Type B pancreatic cell (in vitro differentiated cells): ENCODE measurements at places on chromosomes 2 and 18.

- H3K4me3 ChIP-seq = no peak overlapping the region
- no peak overlapping the region for H3K27ac ChIP-seq
- no peaks in the 10 kb centered on the region for H3K36me3 ChIP-seq
- no peaks in the 10 kb centered on the region for H3K4me1 ChIP-seq
Measured at GRCh38 chr2:135037831-135038230, 9.4 kb downstream of the MAP3K19 start.

- DNase-seq = no peak
- no peak overlapping the region for H3K4me3 ChIP-seq
- no peaks in the 10 kb centered on the region for H3K36me3 ChIP-seq
- H3K27me3 ChIP-seq = peaks cover 3% of the 10 kb centered on the region
- H3K4me1 ChIP-seq = peaks cover 9% of the 10 kb centered on the region
Measured at GRCh38 chr2:145116834-145117725, 597.2 kb upstream of the ZEB2 start.

DNA sequence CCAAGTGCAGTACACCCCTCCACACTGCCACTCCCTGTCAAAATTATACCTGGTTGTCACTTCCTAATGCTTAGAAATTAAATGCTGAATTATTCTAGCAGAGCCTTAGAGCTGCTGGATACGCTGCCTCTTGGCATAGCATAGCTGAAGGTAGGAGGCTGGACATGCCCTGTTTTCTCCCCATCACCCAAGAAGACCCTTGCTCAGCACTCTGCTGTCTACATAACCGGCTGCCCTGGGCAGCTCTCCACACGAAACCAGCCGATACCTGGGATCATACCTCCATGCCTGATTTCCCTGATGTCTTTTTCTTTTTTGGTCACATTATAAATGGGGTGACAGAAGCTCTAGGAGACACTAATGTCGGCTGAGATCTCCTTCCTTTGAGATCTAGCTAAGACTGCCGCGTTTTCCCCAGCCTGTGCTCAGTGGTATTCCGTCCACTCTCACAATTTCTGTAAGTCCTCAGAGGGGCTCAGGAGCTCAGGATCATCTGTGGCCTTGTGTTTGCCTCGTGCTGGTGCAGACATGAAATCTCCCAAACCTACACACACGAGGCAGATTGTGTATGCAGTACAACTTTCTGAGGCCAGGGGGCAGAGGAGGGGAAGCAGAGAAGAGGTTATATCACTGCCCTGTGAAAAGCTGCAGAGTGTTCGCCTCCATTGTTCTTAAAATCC, 13.5 kb upstream of the ZAP70 start:
- DNase-seq = peak; percentile 72
- H3K36me3 ChIP-seq = no peaks in the 10 kb centered on the region
- peaks cover 24% of the 10 kb centered on the region for H3K4me1 ChIP-seq

GRCh38 chr2:86308984-86309695, 28.3 kb downstream of the REEP1 start:
- H3K4me3 ChIP-seq = no peak overlapping the region
- no peaks in the 10 kb centered on the region for H3K36me3 ChIP-seq
- no peak overlapping the region for H3K27ac ChIP-seq
- H3K4me1 ChIP-seq = peaks cover 23% of the 10 kb centered on the region

GRCh38 chr2:240946654-240947053, 40.5 kb downstream of the CROCC2 start:
- peak; percentile 58 for DNase-seq
- no peak overlapping the region for H3K27ac ChIP-seq
- peaks cover 10% of the 10 kb centered on the region for H3K4me1 ChIP-seq
- H3K27me3 ChIP-seq = no peaks in the 10 kb centered on the region

DNA sequence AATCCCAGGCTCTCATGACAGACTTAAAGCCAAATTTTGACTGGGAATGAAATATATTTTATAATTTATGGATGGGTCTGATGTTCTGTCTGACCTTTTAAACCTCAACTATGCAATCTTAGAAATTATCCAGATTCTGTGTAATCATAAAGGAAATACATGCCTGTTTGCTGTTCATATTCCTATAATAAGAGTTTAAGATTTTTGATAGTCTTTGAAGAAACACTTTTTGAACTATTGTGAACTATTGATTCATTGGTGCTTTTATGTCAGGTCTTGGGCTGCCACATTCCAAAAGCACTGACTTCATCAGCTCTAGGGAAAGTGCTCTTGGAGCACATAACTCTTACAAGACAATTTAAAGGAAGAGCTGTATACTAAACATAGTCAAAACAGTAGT, 64.2 kb downstream of the CCDC150 start:
- peaks cover 20% of the 10 kb centered on the region for H3K36me3 ChIP-seq
- DNase-seq = no peak
- H3K4me1 ChIP-seq = no peaks in the 10 kb centered on the region
- no peak overlapping the region for H3K27ac ChIP-seq
- no peak overlapping the region for H3K4me3 ChIP-seq

GRCh38 chr18:58402247-58402646, 226.6 kb downstream of the ALPK2 start:
- peak overlapping the region; percentile 51 for H3K27ac ChIP-seq
- peak overlapping the region; percentile 34 for H3K4me3 ChIP-seq
- H3K4me1 ChIP-seq = peaks cover 34% of the 10 kb centered on the region
- no peaks in the 10 kb centered on the region for H3K27me3 ChIP-seq

DNA sequence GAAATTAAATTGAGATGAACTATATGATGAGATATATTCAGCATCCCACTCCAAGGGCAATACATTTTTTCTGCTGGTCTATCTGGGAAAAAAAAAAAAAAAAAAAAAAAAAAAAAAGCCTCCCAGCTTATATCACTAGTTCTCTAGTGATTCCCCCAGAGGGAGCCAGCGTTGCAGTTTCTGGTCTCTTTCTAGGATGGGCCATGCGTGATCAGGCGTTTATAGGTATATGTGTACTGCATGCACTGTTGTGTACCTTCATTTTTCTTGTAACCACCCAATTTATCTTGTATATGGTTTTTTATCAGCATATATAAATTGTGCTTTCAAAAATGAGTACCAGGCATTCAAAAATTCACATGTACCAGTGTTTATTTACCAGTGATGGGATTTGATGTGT, 35.1 kb downstream of the DCDC2C start:
- peaks cover 22% of the 10 kb centered on the region for H3K27me3 ChIP-seq
- no peak overlapping the region for H3K4me3 ChIP-seq
- H3K36me3 ChIP-seq = no peaks in the 10 kb centered on the region
- H3K4me1 ChIP-seq = no peaks in the 10 kb centered on the region
- no peak overlapping the region for H3K27ac ChIP-seq

DNA sequence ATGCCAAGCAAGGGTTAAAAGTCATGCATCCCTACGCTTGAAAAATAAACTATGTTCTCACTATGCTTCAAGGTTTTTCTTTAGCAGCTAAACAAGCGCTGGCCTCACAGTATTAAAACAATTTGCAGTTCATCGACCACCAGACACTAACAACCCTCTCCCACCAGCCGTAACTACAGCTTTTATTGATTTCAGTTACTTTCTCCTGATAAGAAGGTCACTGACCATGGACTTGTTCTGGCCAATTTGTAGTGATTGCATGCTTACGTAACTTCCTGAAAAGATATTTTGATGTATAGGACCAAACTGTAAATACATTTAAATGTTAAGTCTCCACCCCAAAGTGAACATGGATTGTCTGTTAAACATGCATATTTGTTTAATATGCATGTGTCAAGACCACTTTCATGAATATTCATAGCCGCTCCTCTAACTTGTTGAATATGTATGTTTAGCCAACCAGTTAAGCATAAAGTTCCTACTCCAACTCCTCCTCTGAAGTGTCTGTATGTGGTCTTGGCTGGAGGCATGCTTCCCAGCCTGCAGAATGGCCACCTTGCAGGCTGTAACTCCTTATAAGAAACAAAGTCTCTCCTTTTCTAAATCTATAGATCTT, 1.7 kb upstream of the THOC1 start:
- peak overlapping the region; percentile 100 for H3K27ac ChIP-seq
- peaks cover 13% of the 10 kb centered on the region for H3K4me1 ChIP-seq
- H3K4me3 ChIP-seq = peak overlapping the region; percentile 100
- H3K27me3 ChIP-seq = no peaks in the 10 kb centered on the region

DNA sequence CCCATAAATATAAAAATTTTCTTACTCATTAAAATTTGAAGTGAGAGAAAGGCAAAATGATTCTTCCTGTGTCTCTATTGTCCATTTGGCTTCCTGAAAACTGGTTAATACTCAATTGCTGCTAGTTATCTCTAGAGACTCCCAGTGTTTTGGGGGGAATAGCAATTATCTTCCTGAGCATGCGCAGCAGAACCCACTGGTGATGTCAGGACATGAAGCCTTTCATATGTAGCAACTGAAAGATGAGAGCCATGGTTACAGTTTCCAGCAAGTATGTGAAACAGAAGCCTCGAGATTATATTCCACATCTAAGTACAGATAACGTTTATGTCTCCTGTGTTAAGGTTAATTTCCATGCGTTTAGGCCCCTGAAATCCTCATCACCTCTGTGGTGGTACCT, 254.3 kb upstream of the FIGN start:
- no peak for DNase-seq
- H3K27ac ChIP-seq = no peak overlapping the region
- H3K27me3 ChIP-seq = no peaks in the 10 kb centered on the region
- peaks cover 8% of the 10 kb centered on the region for H3K4me1 ChIP-seq
- H3K4me3 ChIP-seq = no peak overlapping the region

- peak overlapping the region; percentile 15 for H3K4me3 ChIP-seq
- no peak overlapping the region for H3K27ac ChIP-seq
- H3K4me1 ChIP-seq = peaks cover 50% of the 10 kb centered on the region
- peaks cover 4% of the 10 kb centered on the region for H3K36me3 ChIP-seq
- no peaks in the 10 kb centered on the region for H3K27me3 ChIP-seq
- no peak for DNase-seq
Measured at GRCh38 chr2:85156619-85157018, 23.4 kb downstream of the TCF7L1 start.

DNA sequence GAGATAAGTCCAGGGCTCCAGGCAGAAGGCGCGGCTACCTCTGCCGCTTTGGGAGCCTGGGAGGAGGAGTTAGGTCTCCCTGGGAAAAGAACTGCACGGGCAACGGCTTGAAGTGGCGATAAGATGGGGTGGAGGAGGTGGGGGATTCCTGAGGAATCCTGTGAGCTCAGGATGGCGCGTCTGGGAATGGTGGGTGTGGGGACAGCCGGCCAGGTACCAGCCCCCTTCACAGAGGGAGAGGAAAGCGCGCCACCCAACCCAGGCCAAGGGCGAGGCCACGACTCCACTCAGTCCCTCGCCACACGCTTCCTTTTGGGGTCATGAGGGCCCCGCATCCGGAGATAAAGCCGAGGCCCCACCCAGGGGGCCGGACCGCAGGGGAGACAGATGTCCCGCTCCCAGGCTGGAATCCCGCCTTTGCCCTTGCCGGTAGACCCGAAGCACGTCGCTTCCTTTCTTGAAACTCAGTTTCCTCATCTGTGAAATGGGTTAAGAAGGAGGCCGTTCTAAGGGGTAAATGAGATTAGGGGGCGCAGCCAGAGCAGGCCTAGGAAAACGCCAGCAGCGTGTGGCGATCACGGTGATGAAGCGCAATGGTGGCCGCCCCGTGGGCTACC, 1.7 kb upstream of the CTDSP1 start:
- H3K27ac ChIP-seq = peak overlapping the region; percentile 99
- H3K27me3 ChIP-seq = peaks cover 18% of the 10 kb centered on the region
- H3K4me1 ChIP-seq = peaks cover 17% of the 10 kb centered on the region
- no peaks in the 10 kb centered on the region for H3K36me3 ChIP-seq
- H3K4me3 ChIP-seq = peak overlapping the region; percentile 95

DNA sequence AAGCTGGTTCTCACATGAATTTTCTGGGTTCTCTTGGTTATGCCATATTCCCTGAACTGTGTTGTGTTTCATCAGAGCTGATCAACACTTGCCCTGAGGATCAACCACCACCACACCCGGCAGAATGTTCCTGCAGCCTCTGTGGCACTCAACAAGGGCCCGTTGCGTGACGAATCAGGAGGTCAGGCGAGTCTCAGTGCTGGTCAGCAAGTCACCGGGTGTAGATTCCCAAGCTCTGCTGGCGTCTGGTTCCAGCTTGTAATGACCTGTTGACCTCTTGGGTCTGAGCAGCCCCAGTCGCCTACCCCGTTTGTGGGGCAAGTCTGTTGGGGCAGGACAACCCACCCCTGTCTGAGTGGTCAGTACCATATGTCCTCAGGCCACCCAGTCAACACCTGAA, 46.0 kb downstream of the ADCY3 start:
- no peaks in the 10 kb centered on the region for H3K27me3 ChIP-seq
- no peak overlapping the region for H3K4me3 ChIP-seq
- peaks cover 10% of the 10 kb centered on the region for H3K4me1 ChIP-seq
- DNase-seq = no peak

DNA sequence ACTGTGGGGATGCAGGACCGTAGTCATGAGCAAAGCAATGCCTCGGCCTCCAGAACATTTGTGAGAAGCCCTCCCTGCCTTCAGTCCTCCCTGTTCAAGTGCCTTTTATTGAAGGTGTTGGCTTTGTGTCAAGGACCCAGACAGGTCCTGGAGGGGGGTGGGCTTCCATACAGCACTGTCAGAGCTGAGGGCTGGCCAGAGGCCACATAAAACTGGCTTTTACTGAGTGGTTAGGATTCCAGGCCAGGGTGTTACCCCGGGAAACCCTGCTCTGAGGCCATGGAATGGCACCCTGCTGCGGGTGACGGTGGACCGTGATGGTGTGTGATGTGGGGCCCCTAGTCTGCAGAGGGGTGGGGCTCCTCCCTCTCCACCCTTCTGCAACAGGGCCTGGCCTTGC, 41.6 kb downstream of the TOGARAM2 start:
- peaks cover 8% of the 10 kb centered on the region for H3K27me3 ChIP-seq
- H3K4me3 ChIP-seq = no peak overlapping the region
- no peak overlapping the region for H3K27ac ChIP-seq
- peaks cover 30% of the 10 kb centered on the region for H3K4me1 ChIP-seq

DNA sequence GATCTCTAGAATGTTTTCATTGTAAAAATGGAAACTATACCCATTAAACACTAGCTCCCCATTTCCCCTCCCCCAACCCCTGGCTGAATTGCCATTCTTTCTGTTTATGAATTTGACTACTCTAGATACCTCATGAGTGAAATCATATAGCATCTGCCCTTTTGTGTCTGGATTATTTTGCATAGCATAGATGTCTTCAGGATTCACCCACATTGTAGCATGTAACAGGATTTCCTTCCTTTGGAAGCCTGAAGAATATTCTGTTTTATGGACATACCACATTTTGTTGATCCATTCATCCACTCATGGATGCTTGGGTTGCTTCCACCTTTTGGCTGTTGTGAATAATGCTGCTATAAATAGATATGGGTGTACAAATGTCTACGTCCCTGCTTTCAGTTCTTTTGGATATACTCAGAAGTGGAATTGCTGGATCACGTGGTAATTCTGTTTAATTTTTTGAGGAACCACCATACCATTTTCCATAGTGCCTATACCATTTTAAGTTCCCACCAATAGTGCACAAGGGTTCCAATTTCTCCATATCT, 7.7 kb upstream of the ASB1 start:
- H3K4me3 ChIP-seq = no peak overlapping the region
- no peak overlapping the region for H3K27ac ChIP-seq
- H3K36me3 ChIP-seq = no peaks in the 10 kb centered on the region
- peaks cover 31% of the 10 kb centered on the region for H3K4me1 ChIP-seq
